Mucosa of gallbladder (tissue), 1 donor: ENCODE measurements at places on chromosomes 12 and 14.

- no peak for DNase-seq
Observed at GRCh38 chr14:52850451-52850909, 59.1 kb upstream of the GNPNAT1 start.

- DNase-seq: no peak
Observed at GRCh38 chr12:16407346-16407745, 59.9 kb downstream of the MGST1 start.

DNA sequence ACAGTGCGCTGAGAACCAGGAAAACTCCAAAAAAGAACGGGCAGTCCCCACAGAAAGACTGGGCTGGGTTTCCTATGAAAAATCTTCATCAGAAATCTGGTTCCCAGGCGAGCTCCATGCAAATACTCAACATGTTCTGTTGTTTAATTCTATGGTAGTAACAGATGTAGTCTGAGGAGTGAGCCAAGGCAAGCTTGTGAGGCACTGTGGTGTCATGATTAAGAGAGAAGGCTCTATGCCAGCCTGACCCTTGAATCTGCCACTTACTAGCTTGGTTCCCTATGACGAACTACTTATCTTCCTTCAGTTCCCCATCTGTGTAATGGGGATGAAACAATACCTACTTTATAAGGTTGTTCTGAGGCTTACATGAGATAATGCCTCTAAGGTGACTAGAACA, 10.7 kb downstream of the POMT2 start:
- DNase-seq: no peak

- DNase-seq: no peak
Observed at GRCh38 chr14:31880935-31881334, 196.2 kb upstream of the ARHGAP5 start.

DNA sequence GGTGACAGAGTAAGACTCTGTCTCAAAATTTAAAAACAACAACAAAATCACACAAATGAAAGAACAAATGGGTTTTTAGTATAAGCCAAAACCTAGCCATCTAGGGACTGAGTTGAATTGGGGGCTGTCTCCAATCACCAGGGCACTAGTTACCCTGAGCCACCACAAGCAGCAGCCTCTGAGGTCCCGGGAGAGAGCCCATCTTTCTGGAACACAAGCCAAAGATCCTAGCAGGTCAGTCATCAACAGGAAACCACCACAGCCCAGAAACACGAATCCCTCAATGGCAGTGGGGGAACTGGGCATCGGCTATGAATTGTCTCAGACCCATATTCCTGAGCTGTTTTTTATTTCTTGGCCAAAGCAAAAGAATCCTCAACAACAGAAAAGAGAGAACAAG, 75.3 kb downstream of the KDM2B start:
- DNase-seq: no peak

- DNase-seq: no peak
Observed at GRCh38 chr14:29144621-29145020, 378.0 kb downstream of the FOXG1 start.

DNA sequence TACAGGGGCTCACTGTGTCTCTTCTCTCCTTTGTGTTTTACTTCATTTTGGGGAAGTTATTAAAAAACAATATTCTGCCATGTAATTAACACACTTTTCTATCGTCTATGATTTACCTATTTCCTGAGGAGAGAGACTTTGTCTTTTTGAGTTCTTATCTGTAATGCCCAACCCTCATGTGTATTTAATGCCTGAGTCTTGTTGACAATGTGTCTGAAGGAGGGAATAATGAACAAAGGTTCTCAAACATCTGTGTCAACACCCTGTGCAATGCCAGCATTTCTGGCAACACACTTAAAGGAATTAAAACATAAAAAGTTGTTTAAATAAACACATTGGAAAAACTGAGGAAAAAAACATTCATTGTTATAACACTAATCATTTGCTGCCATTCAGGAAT, 147.1 kb downstream of the SLC15A5 start:
- no peak for DNase-seq

DNA sequence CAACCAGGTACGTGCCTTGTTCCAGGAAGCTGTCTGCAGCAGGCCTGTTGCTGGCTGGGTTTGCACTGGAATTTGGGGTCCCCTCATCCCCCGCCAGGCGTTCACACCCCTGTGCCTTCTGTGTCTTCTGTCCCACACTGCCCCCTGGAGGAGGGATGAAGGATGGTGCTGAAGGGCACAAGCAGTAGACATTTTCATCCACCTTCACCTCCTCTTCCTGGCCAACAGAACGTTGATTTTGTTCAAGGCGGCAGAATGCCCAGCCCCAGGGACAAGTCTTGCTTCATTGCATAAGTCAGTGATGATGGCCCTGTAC, 122.1 kb downstream of the CALM1 start:
- DNase-seq: no peak

DNA sequence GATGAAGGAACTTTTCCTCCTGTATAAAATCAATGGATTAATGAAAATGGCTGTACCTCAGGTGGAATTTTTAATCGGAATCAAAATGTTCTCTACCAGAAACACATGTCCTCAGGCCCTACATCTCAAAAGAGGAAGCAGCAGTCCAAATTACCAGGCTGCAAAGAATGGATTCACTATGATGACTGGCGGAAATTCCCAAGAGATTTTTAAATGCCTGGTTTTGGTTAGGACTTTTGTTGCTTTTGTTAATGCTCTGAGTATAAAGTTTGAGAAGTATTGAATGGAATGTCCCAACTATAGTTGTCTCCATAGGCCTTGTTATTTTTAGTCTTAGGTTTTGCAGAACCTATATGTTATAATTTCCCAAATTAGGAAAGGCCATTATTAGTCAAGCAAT, 11.2 kb upstream of the IFNG start:
- no peak for DNase-seq

DNA sequence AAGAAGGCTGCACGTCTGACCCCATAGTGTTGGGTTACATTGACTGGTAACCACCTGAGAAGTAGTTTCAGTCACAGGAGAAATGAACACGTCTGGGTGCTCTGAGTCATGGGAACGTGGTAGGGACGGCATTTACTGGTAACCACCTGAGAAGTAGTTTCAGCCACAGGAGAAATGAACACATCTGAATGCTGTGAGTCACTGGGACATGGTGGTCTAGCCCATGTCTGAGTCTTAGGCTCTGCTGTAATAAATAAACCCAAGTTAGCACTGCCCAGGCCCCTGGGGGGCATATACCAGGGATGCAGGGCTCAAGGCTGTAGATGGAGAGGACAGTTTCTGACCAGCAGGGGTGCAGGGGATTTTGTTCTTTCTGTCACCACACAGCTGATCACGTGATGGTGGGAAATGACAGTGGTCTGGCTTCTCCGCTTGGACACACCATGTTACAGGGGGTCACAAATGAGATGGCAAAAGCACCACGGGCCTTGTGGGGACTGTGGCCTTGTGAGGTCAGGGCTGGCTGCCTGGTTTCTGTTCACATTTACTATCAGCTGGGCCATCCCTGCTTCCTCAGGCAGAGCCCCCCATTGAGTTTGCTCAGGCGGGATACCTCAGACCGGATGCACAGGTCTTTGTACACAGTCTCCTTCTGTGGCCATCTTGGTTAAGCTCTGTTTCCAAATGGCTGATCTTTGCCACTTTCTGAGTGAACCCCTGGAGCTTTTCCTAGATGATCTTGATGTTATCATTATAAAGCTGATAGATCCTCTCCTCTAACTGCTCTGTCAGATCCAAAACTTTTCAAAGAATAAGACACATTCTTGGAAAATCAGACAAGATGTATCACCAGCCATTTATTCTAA, 9.8 kb upstream of the C12orf42 start:
- no peak for DNase-seq

DNA sequence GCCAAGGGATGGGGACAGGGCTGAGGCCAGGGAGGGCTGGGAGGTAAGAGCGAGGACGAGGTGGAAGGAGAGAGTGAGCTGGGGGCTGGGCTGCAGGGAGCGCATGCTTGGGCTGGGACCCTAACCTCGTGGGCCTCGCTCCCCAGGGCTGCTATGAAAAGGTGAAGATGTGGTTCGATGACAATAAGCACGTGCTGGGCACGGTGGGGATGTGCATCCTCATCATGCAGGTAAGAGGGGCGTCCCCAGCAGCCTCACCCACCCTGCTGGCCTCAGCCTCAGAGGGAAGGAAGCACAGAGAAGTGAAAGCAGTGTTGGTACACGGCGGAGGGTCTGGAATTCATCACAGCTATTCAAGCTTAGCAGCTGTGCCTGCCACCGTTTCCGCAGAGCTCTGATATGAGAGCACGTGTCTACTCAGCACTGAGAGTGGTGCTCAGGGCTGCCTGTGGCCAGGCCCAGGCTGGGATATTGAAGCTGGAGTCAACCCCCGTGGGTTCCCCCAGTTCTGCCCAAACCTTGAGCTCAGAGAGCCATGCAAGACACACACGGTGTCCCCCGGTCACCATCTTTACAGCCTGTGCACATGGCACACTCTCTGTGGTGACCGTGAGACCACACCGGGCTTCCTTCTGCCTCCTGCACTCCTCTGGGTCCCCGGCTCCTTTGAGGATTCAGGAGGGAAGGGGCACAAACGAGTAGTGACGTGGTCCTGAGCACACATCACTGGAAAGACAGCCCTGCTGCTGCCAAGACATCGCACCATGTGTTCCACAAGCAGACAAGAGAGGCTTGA, 204.6 kb downstream of the TSPAN9 start:
- no peak for DNase-seq

DNA sequence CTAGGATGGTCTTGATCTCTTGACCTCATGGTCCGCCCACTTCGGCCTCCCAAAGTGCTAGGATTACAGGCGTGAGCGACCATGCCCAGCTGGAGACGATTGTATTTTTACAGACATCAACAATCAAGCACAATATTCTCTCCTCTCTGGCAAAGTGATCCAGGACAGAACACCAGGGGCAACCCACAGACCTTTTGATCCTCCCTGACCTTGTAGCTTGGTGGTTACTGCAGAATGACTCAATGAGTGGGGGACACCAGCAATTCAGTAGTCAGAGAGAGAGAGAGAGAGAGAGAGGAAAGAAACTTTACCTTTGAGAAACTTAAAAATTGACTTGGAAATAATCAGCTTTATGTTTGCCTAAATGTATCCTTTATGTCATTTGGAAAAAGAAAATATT, 51.2 kb downstream of the DRAM1 start:
- DNase-seq: no peak

DNA sequence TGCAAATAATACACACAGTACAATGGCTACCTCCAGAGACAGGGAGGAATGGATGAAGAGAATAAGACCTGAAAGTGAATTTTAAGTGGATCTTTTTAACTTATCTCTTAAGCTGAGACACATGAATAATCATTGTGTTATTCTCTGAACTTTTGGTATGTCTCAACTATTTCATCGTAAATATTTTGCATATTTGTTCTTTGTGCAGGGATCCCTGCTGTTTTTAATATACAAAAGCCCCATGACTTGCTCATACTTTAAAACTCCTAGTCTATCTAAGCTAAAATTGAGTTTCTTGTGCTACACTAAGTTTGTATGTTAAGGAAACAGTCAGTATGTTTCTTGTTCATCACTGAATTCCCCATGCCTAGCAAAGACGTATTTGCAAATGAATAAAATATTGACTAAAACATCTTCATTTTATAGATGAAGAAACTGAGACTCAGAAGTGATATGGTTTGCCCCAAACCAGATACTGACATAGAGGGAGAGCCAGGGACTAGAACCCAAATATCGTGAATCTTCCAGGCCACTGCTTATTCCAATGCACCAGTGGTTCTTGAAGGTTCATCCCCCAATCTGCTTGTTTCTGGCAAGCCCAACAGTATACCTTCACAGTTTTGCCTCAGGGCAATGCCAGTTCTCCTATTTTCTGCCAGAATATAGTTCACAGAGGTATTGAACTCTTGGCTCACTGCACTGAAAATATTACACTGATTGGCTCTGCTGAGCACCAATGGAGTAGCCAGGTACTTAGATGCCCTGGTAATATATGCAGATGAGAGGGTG, 356.9 kb downstream of the MED13L start:
- no peak for DNase-seq

DNA sequence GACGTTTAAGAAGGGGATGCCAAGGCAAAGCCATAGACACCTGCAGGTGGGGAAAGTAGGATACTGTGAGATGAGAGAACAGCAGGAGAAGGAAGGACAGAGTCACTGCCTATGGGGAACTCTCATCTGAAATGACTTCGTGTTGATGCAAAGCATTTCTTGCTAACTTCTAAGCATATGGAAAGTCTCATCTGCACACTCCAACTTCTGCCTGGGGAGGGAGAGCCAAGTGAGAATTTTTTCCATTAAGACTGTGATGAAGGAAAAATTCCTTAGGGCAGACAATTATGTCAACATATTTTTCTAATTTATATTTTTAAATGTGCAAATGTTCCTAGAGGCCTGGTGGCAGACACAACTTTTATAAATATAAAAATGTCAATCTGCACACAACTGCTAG, 115.3 kb downstream of the IPO8 start:
- no peak for DNase-seq

DNA sequence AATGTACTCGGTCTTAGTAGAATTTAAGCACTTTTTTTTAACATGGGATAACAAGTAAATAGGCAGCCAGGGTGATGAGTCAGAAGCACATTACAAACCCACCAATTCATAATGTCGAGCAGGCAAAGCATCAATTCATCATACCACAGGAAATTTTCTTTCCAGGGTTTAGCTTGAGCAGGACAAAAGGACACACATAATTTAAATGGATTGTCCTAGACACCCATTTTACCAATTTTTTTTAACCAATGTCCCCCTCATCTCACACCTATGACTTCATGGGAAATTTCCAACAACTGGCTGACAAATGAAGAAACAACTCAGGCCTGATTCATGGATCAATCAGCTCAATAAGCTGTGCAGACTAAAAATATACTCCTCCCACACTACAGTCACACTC, 58.8 kb upstream of the FOXG1 start:
- no peak for DNase-seq

- no peak for DNase-seq
Observed at GRCh38 chr14:101889366-101889765, 75.0 kb upstream of the DYNC1H1 start.

GRCh38 chr12:42039176-42039575, 105.5 kb downstream of the GXYLT1 start:
- no peak for DNase-seq

DNA sequence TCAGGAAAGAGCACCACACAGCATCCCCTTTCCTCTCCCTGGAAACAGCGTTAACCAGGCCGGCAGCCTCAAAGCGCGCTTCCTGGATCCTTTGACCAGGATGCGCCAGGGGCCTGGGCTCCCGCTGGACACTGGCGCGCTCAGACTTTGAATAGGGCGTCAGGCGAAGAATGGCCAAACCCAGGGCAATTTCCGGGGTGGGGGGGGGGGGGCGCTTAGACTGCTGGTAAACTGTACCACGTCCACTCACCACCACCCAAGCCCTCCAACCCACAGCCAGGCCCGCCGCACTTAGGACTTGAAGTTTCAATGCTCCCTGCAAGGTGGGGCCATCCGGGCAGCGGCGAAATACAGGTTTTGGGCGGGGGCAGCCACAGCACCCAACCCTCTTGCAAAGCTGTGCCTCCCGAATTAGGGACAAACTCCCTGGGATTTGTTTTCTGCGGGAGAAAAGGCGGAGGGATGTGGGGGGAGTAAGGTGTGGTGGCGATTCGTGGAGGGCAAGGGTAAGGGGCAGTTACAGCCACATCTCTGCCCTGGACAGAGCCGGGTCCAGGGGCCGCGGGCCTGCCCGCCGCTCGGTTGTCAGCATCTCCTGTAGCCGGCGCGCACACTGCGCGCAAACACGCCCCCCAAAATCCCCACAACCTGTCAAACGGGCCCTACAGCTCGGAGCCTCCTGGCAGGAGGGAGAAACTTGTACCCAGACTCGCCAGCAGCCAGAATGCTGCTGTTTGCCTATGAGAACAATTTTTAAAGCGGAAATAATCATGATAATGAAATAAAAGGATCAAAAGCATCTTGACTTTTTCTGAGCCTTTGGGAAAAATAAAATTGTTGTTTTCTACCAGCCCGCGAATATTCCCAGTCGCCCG, 958 bp downstream of the RTN1 start:
- DNase-seq: no peak
